ENCODE measurements at places on chromosomes 3 and 15. TPM values are rescaled to one million over a fixed set of nuclear protein-coding genes. Genes with fewer than 3 reads are reported as not detected.

Gene ANO10
- 16.6 TPM for total RNA-seq

Gene MOBP
- total RNA-seq: not detected

Gene ZNF197
- total RNA-seq: 4.5 TPM

Gene RNF13
- 56.9 TPM for total RNA-seq

Gene MUC20
- not detected for total RNA-seq

Gene CLRN1
- not detected for total RNA-seq
